Stimulated activated CD4-positive, alpha-beta T cell treated with anti-CD3 and anti-CD28 coated beads, Interleukin-15, amount 100 ng/mL, for 1 hour (primary cell): ENCODE measurements at places on chromosomes 2 and 18.

- no peak for DNase-seq
These were observed 1.7 kb downstream of the LYPD1 start for GRCh38 chr2:132668189-132668823.

- DNase-seq, result no peak
These were observed 221.8 kb downstream of the RPIA start for GRCh38 chr2:88913280-88913679.

DNA sequence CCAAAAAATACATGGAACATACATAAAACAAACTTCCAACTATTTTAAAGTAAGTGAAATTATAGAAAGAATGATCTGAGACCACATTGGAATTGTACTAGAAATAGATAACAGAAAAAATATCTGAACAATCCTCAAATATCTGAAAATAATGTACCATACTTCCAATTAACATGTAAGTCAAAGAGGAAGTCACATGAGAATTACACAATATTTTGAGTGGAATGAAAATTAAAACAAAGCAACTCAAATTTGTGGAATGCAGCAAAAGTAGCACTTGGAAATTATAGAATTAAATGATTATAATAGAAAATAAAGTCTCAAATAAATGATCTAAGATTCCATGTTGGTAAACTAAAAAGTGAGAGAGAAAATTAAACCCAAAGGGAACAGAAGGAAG, 38.3 kb upstream of the CTIF start:
- DNase-seq, result no peak

DNA sequence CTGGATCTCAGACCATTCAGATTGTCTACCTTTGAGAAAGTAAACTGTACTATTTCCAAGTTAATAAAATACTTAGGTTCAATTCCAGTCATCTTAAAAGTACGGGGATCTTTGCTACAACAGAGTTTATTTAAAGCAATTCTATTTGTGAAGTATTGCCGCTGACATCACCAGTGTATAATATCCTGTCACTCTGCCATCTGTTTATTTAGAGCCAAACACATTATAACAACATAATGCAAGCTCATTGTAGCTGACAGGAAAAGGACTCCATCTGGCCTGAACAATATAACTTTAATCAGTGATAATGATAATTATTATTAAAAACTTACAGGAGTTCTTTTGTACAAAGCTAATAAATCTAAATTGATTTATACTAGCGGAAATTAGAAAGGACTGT, 786.8 kb downstream of the ERBB4 start:
- DNase-seq, result no peak

- no peak for DNase-seq
These were observed 64.9 kb upstream of the CAPN13 start for GRCh38 chr2:30871980-30872789.

- DNase-seq, result no peak
These were observed 133.4 kb downstream of the VAPA start for GRCh38 chr18:10047237-10047636.
